ENCODE measurements at places on chromosomes 4 and X.

DNA sequence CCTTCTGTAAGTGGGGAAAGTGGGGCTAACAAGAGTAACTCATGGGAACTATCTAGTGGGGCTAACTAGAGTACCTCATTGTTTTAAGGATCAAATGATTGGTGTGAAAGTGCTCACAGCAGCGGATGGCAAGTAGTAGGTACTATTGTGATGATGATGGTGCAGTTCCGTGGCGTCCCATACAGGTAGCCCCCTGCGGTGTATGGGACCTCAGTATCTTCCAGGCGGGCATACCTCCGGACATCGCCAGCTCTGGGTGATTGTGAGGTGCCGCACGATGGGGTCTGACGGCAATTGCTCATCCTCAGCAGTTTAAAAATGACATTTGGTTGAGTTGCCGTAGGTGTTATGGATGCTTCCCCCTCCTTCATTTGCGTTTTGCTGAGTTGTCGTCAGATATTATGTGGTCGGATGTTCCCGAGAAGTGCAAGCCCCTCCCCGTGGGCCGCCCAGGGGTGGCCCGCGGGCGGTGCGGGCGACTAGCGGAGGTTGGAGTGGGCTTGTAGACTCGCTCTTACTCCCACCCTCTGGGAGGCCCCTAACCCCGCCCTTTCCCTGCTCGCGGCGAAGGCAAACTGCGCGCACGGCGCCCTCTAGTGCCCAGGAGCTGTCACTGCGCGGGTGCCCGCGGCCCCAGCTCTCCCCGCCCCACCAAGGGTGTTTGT is 18.3 kb upstream of the GPR101 start:
- DNase-seq = peak; percentile 77

DNA sequence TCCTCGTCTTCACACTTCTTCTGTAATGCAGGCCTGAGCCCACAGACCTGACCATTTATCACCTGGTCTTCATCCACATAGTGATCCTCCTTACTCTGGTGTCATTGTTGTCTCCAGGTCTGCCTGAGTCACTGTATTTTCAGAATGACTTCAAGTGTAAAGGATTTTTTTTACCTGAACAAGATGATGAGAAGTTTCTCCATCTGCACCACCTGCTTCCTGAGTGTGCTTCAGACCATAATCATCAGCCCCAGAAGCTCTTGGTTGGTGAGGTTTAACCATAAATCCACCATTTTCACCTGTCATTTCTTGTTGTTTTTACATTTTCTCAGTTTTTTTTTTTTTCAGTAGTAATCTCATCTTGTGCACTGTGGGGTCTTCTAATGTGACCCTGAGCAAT is 39.0 kb downstream of the WDR13 start:
- no peak for DNase-seq

DNA sequence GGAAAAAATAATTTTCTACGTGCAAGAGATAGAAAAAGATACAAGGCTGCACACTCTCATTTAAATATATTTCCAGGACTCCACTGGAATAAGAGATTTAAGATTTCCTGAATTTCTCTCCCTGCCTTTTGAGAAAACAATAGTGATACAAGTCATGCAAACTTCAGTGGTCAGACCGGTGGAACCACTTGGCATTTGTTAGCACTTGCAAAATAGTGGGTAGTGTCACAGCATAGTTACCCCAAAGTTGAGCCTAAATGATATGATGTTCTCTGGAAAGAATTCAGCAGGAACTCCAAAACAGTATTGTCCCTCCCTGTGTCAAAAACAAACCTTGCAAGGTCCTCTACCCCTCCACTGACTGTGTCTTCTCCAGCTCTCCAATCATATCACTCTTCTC is 102.3 kb downstream of the ANKRD50 start:
- DNase-seq = no peak

DNA sequence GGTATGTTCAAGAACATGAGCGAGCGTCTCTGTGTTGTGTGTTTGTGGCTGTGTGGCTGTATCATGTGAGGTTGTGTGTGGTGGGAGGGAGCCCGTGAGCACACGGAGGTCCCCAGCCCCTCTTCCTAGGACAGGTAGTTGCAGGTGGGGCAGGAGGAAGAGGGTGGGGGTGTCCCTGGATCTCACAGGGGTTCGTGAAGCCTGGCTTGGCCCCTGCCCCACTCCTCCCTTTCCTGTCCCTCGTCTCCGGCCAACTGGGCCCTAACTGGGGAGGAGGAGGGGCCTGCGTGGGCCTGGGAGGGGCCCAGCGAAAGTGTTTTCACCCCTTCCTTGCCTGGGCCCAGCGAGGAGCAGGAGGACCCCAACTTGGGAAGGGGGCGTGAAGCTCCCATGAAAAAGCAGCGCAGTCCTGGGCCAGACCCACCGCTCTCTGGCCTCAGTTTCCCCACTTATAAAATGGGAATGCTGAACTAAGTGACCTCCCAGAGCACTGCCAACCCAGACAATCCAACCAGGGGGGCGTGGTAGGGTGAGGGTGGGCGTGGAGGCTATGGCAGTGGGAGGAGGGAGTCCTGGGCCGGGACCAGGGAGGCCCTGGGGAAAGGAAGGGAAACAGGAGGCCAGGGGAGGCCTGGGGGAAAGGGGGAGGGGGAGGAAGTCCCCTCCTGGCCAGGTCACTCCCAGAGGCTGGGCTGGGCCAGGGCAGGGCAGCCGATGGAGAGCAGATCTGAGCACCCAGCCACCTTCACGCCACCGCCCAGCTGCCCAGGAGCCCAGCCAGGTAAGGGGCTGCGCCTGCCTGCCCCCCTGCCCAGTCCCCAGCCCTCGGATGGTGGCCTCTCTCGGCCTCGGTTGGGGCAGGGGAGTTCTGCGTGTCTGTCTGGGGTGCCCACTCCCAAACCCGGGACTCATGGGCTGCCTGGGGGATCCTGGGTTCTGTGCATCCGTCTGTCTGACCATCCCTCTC is at the start of gene AVPR2:
AVPR2 (plus strand) TSS at position 683 of the 967 bp plus-strand sequence. CDS start 473 bp downstream, outside the sequence.
- no peak for DNase-seq

DNA sequence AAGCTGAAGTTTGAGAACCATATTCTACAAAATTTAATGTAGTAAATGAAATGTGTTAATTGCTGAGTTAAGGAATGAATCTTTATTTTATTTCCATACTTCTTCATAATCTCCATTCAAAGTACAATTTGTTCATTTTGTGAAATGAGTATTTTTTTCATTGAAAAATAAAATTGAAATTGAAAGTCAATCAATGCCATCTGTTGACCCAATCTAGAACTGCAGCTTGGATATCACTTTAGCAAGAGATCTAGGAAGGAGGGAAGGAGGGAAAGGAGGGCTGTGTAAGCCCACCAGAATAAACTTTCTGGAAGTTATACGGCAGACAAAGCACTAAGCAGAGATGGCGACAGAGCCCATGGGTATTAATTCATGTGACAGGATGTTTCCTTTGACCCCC is 128.4 kb downstream of the ZMAT1 start:
- peak; percentile 10 for DNase-seq

DNA sequence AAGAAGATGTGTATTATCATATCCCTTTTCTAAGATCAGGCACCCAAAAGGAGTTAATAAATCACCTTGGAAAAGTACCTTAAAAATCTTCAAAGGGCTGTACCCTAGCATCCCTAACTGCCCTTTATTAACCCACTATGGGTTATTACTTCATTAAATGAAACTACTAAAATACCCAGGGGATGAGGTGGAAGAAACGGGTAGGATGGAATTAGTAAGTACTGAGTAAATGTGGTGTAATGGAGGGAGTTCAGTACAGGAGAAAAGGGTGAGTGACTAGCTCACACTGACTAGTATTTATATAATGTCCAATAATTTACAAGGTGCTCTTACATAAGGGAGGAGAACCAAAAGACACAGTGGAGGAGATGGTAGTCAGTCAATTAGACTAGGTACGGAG is 51.0 kb upstream of the RASGEF1B start:
- DNase-seq = no peak

- DNase-seq = no peak
These were observed 5.5 kb upstream of the PAK3 start for GRCh38 chrX:111090458-111090857.

- no peak for DNase-seq
These were observed 904.9 kb downstream of the CENPC start for GRCh38 chr4:66640233-66640990.

DNA sequence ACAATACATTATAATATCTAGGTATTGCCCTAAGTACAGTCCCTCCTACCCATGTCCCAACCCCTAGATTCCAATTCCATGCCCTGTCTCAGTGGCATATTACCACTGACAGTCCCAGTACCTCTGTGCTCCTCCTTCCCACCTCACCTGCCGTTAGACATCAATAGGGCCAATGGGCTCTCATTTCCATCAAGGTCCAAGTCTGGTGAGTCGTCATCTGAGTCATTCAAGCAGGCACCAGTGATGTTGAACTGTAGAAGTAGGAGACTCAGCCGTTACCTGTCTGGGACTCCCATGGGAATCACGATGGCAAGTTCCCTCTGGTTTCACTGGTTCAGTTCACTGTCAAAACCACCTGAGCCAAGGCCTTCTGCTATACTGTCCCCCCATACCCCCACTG is 51.7 kb downstream of the PHF8 start:
- no peak for DNase-seq

- no peak for DNase-seq
These were observed 4.0 kb downstream of the ITIH6 start for GRCh38 chrX:54794028-54794427.

GRCh38 chrX:21469071-21469470 is 94.9 kb downstream of the CNKSR2 start:
- DNase-seq = no peak

GRCh38 chr4:118826723-118827444 is 9.0 kb downstream of the SEC24D start:
- no peak for DNase-seq

GRCh38 chr4:169619518-169619957 is 840 bp upstream of the CLCN3 start:
- DNase-seq = peak; percentile 66

- DNase-seq = no peak
These were observed 54.6 kb upstream of the RAB9B start for GRCh38 chrX:103886624-103887023.

DNA sequence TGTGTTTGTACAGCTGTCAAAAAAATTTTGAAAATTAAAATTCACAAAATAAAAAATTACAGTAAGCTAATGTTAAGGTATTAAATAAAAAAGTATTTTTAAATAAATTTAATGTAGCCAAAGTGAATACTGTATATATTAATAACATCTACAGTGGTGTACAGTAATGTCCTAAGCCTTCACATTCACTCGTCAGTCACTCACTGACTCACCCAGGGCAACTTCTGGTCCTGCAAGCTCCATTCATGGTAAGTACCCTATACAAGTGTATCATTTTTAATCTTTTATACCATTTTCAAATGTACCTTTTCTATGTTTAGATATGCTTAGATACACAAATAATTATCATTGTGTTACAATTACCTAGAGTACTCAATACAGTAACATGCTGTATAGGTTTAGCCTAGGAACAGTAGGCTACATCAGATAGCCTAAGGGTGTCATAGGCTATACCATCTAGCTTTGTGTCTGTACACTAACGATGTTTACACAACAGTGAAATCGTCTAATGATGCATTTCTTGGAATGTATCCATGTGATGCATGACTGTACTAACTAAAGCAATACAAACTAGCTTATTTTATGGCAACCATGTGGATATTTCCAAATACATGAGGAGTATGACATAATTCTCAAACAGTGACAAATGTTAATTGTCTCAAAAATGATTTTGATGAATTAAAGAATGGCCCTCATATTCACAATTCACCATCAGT is 13.7 kb downstream of the DDX60 start:
- DNase-seq = no peak

GRCh38 chrX:13059637-13060499 is 15.4 kb upstream of the FAM9C start:
- no peak for DNase-seq

GRCh38 chrX:1546691-1547251 is 9.8 kb upstream of the P2RY8 start:
- DNase-seq = no peak

- no peak for DNase-seq
These were observed 127.2 kb downstream of the NR3C2 start for GRCh38 chr4:148315049-148315448.

- DNase-seq = no peak
These were observed 179.0 kb downstream of the KCNIP4 start for GRCh38 chr4:21769404-21770147.

DNA sequence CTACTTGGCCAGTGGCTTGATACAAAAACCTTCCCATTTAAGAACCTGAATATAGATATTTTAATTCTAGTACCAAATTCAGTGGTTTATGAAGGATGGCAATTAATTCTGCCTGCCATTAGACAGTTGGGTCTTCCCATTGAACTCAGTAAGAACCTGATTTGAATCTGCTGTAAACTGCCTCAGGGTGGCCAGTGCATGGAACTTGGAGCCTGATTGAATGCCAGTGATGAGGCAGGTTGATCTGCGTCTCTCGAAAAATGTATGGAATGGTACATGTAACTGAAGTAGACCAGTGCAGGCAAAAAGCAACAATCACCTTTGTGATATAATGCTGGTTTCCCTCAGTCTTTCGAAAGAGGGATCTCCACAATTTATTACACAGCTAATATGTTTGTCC is 421.4 kb downstream of the TMA16 start:
- DNase-seq = no peak

- DNase-seq = no peak
These were observed 17.0 kb downstream of the MTHFD2L start for GRCh38 chr4:74174941-74175340.

DNA sequence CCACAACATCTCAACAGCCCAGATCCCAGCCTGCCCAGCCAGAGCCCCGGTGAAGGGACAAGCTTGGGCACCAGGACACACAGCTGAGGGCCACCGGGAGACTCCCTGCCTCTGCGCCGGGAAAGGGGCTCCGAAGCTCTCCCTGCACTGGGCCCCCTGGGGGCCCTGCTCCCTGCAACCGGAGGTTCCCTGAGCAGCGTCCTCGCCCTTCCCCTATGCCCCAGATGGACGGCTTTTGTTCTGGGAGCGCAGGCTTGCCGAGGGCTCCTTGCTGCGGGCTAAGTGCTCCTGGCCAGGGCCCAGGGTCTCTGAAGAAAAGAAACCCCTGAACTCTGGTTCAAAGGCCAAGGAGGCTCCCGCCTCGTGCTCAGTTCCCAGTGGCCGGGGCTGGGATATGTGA is 899 bp upstream of the ZFP92 start:
- no peak for DNase-seq

GRCh38 chrX:41684138-41684537 is 4.6 kb upstream of the GPR34 start:
- no peak for DNase-seq

GRCh38 chr4:21002976-21003375 is 302.7 kb downstream of the PACRGL start:
- DNase-seq = no peak

DNA sequence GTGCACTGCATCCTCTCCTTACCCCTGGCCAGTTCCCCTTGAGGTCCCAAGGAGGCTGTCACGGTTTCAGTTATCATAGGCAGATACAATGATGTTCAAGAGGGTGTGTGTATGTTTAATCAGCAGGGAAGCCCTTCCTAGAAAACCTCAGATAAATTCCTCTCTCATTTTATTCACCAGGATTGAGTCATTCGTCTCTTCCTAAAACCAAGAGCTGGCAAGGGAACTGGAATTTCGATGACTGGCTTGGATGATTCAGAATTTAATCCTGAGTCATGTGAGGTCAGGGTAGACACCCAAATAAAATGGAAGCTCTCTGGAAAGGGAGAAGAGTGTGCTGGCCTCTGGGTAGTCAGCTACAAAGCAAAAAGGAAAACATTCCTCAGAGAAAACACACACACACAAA is 106.2 kb upstream of the RAPGEF2 start:
- DNase-seq = no peak
